ENCODE measurements at places on chromosomes 16 and 17. TPM values are rescaled to one million over a fixed set of nuclear protein-coding genes. Genes with fewer than 3 reads are reported as not detected.

Gene TAC4
- not detected for total RNA-seq

Gene DPEP3
- total RNA-seq, result not detected

Gene UTS2R
- not detected for total RNA-seq

Gene GRAP
- total RNA-seq, result 0.32 TPM

Gene OR3A3
- total RNA-seq, result not detected

Data from hair follicle dermal papilla cell (primary cell).